ENCODE measurements at places on chromosomes 7 and 10.

DNA sequence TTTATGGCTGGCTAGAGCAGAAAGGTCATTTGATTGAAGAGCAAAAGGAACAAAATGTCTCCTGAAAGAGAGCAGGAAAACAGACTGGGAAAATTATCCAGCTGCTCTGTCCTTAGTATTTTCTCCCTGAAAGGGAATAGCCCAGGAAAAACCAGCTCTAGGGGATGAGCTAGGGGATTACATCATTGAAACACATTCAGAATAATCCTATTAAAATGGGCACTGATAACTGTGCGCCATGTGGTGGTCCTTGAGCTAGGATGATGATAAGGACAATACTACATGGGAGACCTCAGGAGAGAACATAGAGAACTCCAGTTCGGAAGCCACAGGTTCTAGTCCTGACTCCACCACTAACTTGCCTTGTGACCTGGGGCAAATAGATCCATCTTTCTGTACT, 873.8 kb downstream of the TYW1 start:
- H3K27ac ChIP-seq: no peak overlapping the region
- no peak overlapping the region for H3K4me3 ChIP-seq
- no peaks in the 10 kb centered on the region for H3K4me1 ChIP-seq
- DNase-seq: no peak
- peaks cover 7% of the 10 kb centered on the region for H3K27me3 ChIP-seq
- H3K36me3 ChIP-seq: no peaks in the 10 kb centered on the region

DNA sequence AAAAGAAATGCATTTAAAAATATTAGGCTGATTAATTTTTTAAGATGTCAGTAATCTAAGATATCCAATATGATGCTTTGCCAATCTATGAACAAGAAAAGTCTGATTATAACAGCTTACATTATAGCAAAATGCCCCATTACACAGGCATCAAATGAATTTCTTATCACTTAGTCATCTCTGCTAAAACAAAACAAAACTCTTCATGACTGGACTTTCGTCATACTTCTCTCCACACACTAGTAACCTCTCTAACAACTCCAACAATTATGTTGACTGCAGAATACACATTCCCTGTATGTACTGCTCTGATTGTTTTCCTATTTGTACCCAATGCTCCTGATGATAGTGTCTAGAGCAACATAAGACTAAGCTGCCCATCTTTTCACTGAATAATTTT, 3.8 kb upstream of the MKI67 start:
- peaks cover 12% of the 10 kb centered on the region for H3K4me1 ChIP-seq
- no peak overlapping the region for H3K27ac ChIP-seq
- no peaks in the 10 kb centered on the region for H3K27me3 ChIP-seq
- no peak overlapping the region for H3K4me3 ChIP-seq
- DNase-seq: peak; percentile 42

DNA sequence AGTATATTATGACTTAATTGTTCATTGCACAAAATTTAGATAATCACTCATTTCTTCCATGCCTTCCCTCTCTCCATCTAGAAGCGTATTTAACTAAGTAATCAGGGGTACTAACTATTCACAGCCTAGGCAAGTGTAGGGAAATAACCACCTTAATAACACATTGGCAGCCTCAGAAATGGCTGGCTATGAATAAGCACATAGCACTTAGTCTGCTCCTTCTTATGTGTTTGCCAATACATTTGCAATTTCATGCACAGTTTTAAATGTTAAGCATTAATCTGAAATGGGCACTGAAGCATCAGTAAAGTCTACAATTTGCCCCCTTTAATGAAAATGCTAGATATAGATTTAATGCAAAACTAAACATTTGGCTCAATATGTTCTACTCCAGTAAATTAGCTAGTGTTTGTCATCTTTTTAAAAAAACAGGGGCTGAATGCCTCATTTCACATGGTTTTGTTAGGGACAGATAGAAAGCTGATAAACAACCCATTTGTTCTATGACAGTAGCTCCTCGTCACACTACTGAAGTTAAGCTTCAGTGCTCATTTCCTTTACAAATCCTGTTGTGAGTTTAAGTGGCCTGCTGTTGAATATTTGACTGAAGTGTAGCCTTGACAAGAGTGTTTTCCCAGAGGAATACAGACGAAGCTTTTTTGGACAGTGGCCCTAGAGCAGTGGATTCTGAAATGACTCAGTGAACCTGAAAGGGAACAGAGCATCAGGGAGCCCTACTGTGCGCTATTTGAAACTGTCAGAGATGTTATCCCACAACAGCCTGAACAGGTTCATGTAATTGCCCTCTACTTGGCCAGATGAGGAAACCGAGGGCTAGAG, 30.5 kb downstream of the HHEX start:
- no peaks in the 10 kb centered on the region for H3K4me1 ChIP-seq
- H3K4me3 ChIP-seq: no peak overlapping the region
- no peak overlapping the region for H3K27ac ChIP-seq
- DNase-seq: no peak
- H3K36me3 ChIP-seq: no peaks in the 10 kb centered on the region
- H3K27me3 ChIP-seq: no peaks in the 10 kb centered on the region

DNA sequence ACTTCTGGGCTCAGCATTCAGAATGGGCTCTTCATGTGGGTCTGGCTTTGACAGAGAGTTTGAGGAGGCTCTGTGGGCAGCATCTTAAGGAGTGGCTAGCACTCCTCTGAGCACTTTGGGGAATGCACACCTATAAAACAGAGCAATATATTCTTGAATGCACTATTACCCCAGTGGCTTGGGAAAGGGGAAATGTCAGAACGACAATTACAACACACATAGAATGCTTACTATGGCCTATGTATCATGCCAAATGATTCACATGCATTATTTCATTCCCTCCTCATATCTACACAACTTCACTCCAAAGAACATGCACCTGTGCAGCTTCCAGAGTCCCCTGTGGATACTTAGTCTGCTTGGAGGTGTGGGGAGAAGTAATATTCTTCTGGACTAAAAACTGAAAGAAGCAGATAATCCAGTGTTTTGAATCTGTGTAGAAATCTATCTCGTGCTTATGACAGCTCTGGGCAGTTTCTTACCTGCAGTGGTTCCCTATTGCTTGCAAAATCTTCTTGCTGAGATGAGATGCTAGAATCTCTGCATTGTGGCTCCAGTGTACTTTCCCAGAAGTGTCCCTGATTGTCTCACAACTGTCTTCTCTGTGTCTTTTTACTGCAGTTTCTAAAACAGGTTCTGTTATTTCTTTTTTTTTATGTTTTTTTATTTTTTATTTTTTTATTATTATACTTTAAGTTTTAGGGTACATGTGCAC, 5.5 kb upstream of the MGAM start:
- no peak overlapping the region for H3K27ac ChIP-seq
- H3K4me1 ChIP-seq: no peaks in the 10 kb centered on the region
- DNase-seq: no peak
- no peak overlapping the region for H3K4me3 ChIP-seq

DNA sequence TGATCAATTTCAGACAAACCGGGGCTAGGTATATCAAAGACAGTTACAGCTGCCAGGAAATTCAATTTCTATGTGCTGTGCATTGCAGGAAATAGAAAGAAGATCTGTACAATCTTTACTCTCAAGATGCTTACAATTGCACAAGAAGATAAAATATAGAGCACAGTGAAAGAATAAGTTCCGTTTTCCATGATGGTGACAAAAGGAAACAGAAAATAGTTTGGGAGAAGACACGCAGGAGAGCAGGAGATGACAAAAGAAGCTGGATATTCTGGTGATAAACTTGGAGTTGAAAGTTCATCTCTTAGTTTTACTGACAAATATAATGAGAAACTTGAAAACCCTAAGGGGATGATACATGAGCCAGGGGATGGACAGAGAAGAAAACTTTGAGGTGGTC, 646.0 kb downstream of the PARD3 start:
- H3K4me1 ChIP-seq: no peaks in the 10 kb centered on the region
- H3K27me3 ChIP-seq: no peaks in the 10 kb centered on the region
- no peak overlapping the region for H3K4me3 ChIP-seq

GRCh38 chr7:16089801-16090200, 331.5 kb downstream of the CRPPA start:
- peaks cover 1% of the 10 kb centered on the region for H3K4me1 ChIP-seq
- no peak overlapping the region for H3K4me3 ChIP-seq
- DNase-seq: no peak
- no peak overlapping the region for H3K27ac ChIP-seq

DNA sequence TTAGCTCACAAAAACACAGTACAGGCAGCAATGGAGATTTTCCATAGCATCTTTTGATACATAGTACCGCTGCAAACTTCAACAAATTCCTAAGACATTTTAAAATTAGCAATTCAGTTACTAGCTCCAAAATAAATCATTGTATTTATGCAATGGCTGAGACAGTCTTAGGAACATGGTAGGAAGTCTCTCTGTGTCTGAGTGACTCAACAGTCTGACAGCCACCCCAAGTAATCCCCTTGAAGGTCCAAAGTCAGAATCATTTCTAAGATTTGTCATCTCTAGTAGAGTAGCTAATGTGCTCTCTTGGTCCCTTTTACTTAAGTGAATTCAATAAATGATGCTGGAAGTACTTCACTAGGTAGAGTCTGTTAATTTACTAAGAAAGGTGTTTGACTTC, 93.8 kb upstream of the NOBOX start:
- H3K36me3 ChIP-seq: no peaks in the 10 kb centered on the region
- no peak for DNase-seq
- no peaks in the 10 kb centered on the region for H3K4me1 ChIP-seq
- H3K27ac ChIP-seq: no peak overlapping the region
- no peak overlapping the region for H3K4me3 ChIP-seq
- H3K27me3 ChIP-seq: no peaks in the 10 kb centered on the region

- H3K4me3 ChIP-seq: no peak overlapping the region
- no peaks in the 10 kb centered on the region for H3K4me1 ChIP-seq
- H3K36me3 ChIP-seq: no peaks in the 10 kb centered on the region
- peaks cover 84% of the 10 kb centered on the region for H3K27me3 ChIP-seq
Observed at GRCh38 chr10:131726076-131726880, 174.5 kb upstream of the PPP2R2D start.

- no peak for DNase-seq
- no peaks in the 10 kb centered on the region for H3K4me1 ChIP-seq
- no peak overlapping the region for H3K27ac ChIP-seq
Observed at GRCh38 chr10:6418613-6419216, 161.4 kb downstream of the PRKCQ start.

GRCh38 chr7:15478401-15478800, 83.4 kb downstream of the AGMO start:
- no peaks in the 10 kb centered on the region for H3K27me3 ChIP-seq
- no peaks in the 10 kb centered on the region for H3K36me3 ChIP-seq
- H3K4me3 ChIP-seq: no peak overlapping the region
- DNase-seq: no peak
- no peaks in the 10 kb centered on the region for H3K4me1 ChIP-seq
- H3K27ac ChIP-seq: no peak overlapping the region

GRCh38 chr7:44292876-44293560, 32.4 kb downstream of the CAMK2B start:
- no peak overlapping the region for H3K4me3 ChIP-seq
- DNase-seq: no peak
- H3K27me3 ChIP-seq: peaks cover 68% of the 10 kb centered on the region
- no peak overlapping the region for H3K27ac ChIP-seq
- no peaks in the 10 kb centered on the region for H3K36me3 ChIP-seq

GRCh38 chr10:69051303-69051702, 36.6 kb upstream of the SRGN start:
- no peak for DNase-seq
- H3K27ac ChIP-seq: no peak overlapping the region
- peaks cover 4% of the 10 kb centered on the region for H3K4me1 ChIP-seq
- H3K36me3 ChIP-seq: no peaks in the 10 kb centered on the region

DNA sequence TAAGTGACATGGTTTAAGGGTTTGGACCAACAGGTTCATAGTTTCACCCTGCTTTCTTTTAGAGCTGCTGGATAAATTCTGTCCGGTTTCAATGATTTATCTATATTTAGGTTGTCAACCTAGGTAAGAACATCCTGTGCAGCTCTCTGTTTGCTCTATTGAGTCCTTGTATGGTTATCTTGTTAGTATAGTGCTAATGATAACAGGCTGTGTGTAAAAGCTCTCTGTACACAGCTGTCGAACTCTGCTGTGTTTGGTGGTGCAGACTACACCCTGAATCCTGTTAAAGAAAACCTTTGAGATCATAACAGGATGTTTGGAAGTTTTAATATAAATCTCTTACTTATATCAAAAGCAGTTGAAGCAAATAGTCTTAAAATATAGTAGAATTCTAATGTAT, 219.2 kb downstream of the SDK1 start:
- peaks cover 41% of the 10 kb centered on the region for H3K27me3 ChIP-seq
- H3K36me3 ChIP-seq: no peaks in the 10 kb centered on the region
- H3K4me3 ChIP-seq: no peak overlapping the region
- DNase-seq: no peak
- no peak overlapping the region for H3K27ac ChIP-seq

GRCh38 chr10:16674147-16674703, 143.0 kb downstream of the RSU1 start:
- H3K4me3 ChIP-seq: no peak overlapping the region
- no peaks in the 10 kb centered on the region for H3K36me3 ChIP-seq
- H3K27ac ChIP-seq: no peak overlapping the region
- no peak for DNase-seq
- no peaks in the 10 kb centered on the region for H3K4me1 ChIP-seq

GRCh38 chr7:136717910-136718557, 150.4 kb upstream of the CHRM2 start:
- H3K27ac ChIP-seq: no peak overlapping the region
- no peaks in the 10 kb centered on the region for H3K27me3 ChIP-seq
- no peak overlapping the region for H3K4me3 ChIP-seq
- H3K4me1 ChIP-seq: no peaks in the 10 kb centered on the region

DNA sequence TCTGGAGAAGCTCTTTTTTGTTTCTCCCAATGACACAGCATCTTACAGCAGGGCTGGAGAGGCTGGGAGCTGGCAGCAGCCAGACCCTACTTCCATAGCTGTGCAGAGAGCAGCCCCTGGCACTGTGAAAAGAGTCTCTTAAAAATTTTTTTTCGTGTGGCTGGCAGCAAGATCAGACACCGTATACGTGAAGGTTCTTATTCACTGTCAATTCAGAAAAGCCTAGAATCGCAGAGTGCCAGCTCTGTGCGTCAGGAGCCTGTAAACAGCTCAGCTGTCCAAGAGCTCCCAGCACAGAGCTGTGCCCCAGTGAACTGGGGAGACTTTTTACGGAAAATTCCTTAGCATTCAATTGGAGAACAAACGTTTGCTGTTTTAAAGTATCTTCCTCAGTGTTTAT, 6.5 kb downstream of the BAG3 start:
- no peaks in the 10 kb centered on the region for H3K36me3 ChIP-seq
- H3K27ac ChIP-seq: peak overlapping the region; percentile 76
- H3K4me1 ChIP-seq: peaks cover 92% of the 10 kb centered on the region
- H3K4me3 ChIP-seq: 0 out of 2 replicates have a peak overlapping the region, but pooled peaks have one; percentile 11
- no peaks in the 10 kb centered on the region for H3K27me3 ChIP-seq

GRCh38 chr7:30062587-30062986, 34.4 kb downstream of the PLEKHA8 start:
- no peak overlapping the region for H3K27ac ChIP-seq
- no peak for DNase-seq
- H3K4me3 ChIP-seq: no peak overlapping the region
- peaks cover 4% of the 10 kb centered on the region for H3K4me1 ChIP-seq
- H3K27me3 ChIP-seq: no peaks in the 10 kb centered on the region
- peaks cover 8% of the 10 kb centered on the region for H3K36me3 ChIP-seq

GRCh38 chr10:82056391-82056790, 181.4 kb downstream of the NRG3 start:
- no peaks in the 10 kb centered on the region for H3K4me1 ChIP-seq
- no peak overlapping the region for H3K27ac ChIP-seq
- no peak for DNase-seq
- no peak overlapping the region for H3K4me3 ChIP-seq
- H3K27me3 ChIP-seq: no peaks in the 10 kb centered on the region

GRCh38 chr10:110401401-110402076, 96.2 kb upstream of the DUSP5 start:
- no peak for DNase-seq
- H3K4me3 ChIP-seq: no peak overlapping the region
- peaks cover 59% of the 10 kb centered on the region for H3K4me1 ChIP-seq
- no peaks in the 10 kb centered on the region for H3K36me3 ChIP-seq
